ENCODE measurements at places on chromosomes 3 and 15.

DNA sequence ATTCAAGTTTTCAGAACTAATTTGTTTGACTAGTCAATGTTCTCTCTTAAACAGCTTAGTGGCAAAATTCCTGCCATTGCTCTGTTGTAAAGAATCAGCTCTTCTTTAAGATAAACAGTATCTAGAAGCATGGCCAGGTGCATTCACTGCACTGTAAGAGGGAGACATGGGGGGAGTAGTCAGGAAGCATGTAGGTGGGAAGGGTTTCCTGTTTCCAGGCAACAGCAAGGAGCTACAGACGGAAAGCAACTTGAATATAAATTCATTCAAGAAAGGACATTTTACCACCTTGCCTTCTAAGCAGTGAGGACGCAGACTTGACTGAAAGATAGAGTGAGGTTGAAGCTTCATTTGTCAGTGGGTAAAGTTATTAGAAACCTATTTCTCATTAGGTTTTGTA is 55.3 kb downstream of the BBX start:
- no peak for DNase-seq

- peak; percentile 38 for DNase-seq
These were observed 567.3 kb upstream of the LMCD1 start for GRCh38 chr3:7934362-7934761.

DNA sequence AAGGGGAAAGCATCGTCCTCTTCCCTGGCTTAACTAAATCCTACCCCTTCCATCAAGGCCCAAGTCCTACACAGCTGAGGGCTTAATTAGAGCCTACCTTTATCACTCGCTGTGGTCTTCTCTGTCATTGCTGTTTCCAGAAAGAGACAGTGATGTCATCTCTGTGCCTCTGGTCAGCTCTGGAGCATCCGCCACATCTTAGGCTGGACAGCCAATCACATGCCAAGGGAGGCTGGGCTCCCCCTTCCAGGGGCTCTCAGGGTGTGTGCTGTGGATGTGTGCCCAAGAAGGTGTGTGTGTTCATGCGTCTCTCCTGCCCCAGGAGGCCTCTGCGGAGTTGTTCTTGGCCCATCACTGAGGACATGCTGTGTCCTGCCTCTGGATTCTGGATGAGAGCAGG is 42.8 kb downstream of the CHST14 start:
- no peak for DNase-seq

DNA sequence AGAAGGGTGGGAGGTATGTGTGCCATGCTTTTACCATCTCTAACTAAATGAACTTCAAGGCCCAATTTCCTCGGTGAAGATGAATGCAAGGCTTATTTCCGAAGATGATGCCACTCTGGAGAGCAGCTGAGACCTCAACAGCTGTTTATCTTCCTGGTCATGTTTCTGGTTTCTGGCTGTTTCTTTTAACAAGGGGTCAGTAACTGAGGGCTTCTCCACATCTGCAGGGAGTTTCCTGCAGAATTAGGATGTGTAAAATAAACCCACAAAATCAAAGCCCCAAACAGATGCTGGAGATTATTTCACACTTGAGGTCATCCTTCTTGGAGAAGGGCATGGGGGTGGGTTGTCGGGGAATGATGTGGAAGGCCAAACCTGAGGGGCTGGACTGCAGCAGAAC is 220.3 kb downstream of the THSD4 start:
- no peak for DNase-seq

- DNase-seq = no peak
These were observed 83.4 kb upstream of the FAM3D start for GRCh38 chr3:58749948-58750347.

DNA sequence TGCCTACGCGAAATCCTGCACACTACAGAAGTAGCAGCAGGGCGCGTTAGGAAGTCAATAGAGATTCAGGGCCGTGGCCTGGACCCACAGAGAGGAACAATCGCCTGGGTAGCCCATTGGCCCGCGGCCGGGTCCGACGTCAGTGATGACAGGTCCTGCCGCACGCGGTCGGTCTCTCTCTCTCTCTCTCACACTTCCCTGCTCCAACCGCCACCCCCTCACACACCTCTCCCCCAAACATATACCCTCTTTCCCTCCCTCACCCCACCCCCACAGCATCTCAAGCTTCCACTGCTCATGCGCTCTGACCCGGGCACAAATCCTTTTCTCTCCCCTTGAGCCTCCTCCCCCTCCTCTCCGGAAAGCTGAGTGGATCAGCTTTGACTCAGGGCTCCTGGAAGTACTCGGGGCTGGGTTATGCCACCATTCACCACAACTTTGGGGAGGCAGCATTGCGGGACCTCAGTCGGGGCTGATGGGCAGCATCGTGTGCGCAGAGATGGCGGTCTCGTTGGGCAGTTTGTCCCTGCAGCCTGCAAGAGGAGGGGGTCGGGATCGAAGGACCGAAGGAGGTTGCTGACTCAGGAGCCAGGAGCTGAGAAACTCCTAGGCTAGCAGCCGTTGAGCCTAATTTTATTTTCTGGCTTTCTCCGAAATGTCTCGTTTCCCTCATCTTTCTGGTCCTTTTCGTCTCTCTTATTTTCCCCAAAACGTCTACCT is 9.0 kb downstream of the ZIC4 start:
- DNase-seq = no peak

All from mucosa of gallbladder (tissue), 1 donor.